ENCODE measurements at places on chromosomes 3 and 15.

GRCh38 chr15:43299411-43299810, 31.0 kb downstream of the LCMT2 start:
- no peaks in the 10 kb centered on the region for H3K4me1 ChIP-seq
- H3K27ac ChIP-seq: no peak overlapping the region
- peaks cover 2% of the 10 kb centered on the region for H3K27me3 ChIP-seq
- no peak overlapping the region for H3K4me3 ChIP-seq

DNA sequence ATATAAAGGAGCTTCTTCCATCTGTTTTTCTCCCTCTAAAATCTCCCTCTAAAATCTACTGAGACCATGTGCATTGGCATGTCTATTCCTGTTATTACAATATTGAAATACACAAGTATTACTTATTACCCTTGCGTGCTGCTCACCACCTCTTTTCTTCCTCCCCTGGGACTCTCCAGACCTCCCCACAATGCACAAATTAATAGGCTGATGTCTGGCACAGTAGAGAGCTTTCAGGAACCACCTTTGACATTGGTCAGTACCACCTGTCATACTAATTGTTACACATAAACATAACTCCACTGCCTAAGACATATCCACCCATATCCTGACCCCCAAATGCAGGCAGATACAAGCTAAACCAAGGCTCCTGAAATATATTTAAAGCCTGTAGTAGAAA, 722.6 kb downstream of the FHIT start:
- no peak overlapping the region for H3K27ac ChIP-seq
- H3K4me1 ChIP-seq: no peaks in the 10 kb centered on the region
- no peaks in the 10 kb centered on the region for H3K27me3 ChIP-seq
- no peak overlapping the region for H3K4me3 ChIP-seq
- no peaks in the 10 kb centered on the region for H3K36me3 ChIP-seq

DNA sequence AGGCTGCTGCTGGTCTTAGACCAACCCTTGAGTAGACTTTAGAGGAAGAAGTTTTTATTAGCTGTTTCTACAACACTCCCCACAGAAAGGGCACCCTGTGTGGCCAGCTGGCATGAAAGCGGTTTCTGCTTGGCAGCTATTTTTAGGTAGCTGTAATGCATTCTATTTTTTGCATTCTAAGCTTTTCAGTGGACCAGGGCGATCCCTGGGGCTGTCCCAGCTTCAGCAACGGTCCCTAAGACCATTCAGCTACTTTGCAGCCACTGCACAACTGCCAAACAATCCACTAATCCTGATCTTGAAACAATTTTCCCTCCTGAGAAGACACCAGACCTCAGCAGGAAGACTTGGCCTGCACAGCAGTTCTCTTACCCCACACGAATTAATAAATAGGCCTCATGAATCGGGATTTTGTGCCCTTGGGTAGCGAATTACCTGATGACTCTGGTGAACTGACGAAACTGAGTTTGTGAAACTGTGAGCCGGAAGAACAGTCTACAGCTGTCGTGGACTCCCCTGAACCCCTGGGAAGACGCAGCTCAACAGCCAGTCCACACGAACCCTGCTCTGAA, 14.6 kb upstream of the TFRC start:
- DNase-seq: no peak
- no peaks in the 10 kb centered on the region for H3K27me3 ChIP-seq
- no peak overlapping the region for H3K27ac ChIP-seq
- no peak overlapping the region for H3K4me3 ChIP-seq
- no peaks in the 10 kb centered on the region for H3K36me3 ChIP-seq

DNA sequence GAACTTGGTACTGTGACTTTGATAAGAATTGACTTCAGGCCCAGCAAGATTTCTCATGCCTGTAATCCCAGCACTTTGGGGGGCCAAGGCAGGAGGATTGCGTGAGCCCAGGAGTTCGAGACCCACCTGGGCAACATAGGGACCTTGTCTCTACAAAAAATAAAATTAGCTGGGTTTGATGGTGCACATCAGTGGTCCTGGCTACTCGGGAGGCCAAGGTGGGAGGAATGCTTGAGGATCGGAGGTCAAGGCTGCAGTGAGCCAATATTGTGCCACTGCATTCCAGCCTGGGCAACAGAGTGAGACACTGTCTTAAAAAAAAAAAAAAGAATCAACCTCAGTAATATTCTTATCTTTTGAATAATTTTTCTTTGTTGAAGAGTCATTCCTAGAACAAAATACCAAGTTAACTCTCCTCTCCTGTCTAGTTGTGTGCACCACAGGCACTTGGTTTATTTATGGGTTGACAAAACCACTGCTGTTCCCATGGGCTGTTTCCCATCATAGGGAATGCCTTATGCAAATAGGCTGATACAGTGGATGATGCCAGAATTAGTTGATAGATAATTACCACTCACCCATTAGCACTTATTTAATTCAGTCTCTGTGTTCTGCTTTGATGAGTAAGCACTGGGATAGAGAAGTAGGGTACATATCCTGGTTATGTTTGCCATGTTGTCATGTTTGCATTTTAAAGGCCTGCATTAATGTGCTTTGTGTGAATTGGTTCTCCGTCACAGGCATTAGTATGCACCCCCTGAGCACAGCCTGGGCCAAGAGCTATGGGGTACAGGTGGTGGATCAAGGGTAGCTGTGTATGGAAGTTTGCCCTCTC, 32.9 kb downstream of the TRAK1 start:
- DNase-seq: no peak
- H3K27me3 ChIP-seq: no peaks in the 10 kb centered on the region
- H3K4me3 ChIP-seq: no peak overlapping the region
- peak overlapping the region; percentile 16 for H3K27ac ChIP-seq

DNA sequence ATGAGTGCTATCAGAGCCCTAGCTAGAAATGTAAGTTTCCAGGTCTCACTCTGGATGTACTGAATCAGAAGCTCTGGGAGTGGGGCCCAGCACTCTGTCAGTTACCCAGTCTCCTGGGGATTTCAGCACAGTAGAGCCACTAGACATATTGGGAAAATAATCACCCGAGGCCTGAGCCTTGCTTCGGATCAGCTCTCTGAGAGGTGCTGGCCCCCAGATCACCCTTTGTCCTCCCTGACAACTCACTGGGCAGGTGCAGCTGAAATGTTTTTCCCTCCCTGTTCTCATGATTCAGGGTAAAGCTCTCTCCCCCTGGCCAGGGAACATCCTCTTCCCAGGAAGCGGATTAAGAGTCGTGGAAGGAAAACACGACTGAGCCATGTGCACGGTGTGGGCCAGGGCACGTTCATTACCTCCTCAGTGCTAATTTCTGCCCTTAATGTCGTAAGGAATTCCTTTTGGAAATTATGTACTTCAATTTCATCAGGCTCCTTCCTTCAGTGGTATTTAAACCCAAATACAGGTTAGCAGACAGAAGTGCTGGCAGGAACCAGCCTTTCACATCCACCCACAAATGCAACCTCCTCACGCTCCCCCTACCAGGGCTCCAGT, 296.7 kb upstream of the LYSMD4 start:
- H3K4me3 ChIP-seq: no peak overlapping the region
- DNase-seq: no peak
- no peaks in the 10 kb centered on the region for H3K27me3 ChIP-seq

- H3K4me1 ChIP-seq: no peaks in the 10 kb centered on the region
- H3K27me3 ChIP-seq: no peaks in the 10 kb centered on the region
- H3K4me3 ChIP-seq: no peak overlapping the region
- no peaks in the 10 kb centered on the region for H3K36me3 ChIP-seq
- DNase-seq: no peak
- no peak overlapping the region for H3K27ac ChIP-seq
Measured at GRCh38 chr3:104909721-104910120, 457.0 kb upstream of the ALCAM start.

- H3K4me3 ChIP-seq: no peak overlapping the region
- no peaks in the 10 kb centered on the region for H3K36me3 ChIP-seq
- no peaks in the 10 kb centered on the region for H3K27me3 ChIP-seq
Measured at GRCh38 chr3:143820466-143821221, 27.6 kb downstream of the SLC9A9 start.

- no peak overlapping the region for H3K27ac ChIP-seq
- no peak for DNase-seq
- H3K4me1 ChIP-seq: no peaks in the 10 kb centered on the region
- no peak overlapping the region for H3K4me3 ChIP-seq
- H3K27me3 ChIP-seq: no peaks in the 10 kb centered on the region
Measured at GRCh38 chr3:70738291-70738681, 425.8 kb upstream of the MDFIC2 start.

- H3K36me3 ChIP-seq: peaks cover 30% of the 10 kb centered on the region
- DNase-seq: no peak
- H3K4me1 ChIP-seq: no peaks in the 10 kb centered on the region
- no peaks in the 10 kb centered on the region for H3K27me3 ChIP-seq
- H3K4me3 ChIP-seq: no peak overlapping the region
Measured at GRCh38 chr15:82132742-82133141, 86.9 kb upstream of the MEX3B start.

DNA sequence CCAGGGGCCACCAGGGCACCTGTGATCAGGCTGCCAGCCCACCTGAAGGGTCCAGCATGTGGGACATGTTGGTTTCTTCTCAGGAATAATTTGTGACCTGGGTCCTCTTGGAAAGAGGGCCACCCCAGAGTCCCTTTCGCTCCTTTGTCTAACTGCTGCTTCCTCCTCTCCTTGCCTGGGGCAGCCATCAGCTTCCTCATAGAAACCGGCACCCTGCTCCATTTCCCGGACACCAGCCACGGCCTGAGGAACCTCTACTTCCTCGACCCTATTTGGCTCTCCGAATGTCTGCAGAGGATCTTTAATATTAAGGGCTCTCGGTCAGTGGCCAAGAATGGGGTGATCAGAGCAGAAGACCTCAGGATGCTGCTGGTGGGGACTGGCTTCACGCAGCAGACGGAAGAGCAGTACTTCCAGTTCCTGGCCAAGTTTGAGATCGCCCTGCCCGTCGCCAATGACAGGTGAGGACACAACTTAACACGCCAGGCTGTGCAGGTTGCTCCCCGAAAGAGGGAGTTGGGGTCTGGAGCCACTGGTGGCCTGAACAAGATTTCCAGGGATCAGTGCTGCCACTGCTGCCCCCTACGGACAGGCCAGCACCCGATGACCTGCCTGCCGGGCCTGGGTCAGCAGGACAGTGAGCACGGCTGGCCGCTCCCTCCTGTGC, 109.7 kb downstream of the LRRK1 start:
- peaks cover 7% of the 10 kb centered on the region for H3K27me3 ChIP-seq
- DNase-seq: no peak
- H3K36me3 ChIP-seq: no peaks in the 10 kb centered on the region

GRCh38 chr3:97470481-97470880, 294.1 kb upstream of the ARL6 start:
- no peak overlapping the region for H3K27ac ChIP-seq
- no peaks in the 10 kb centered on the region for H3K4me1 ChIP-seq
- no peaks in the 10 kb centered on the region for H3K27me3 ChIP-seq
- no peak overlapping the region for H3K4me3 ChIP-seq

GRCh38 chr3:64088408-64089205, 65.3 kb upstream of the PSMD6 start:
- H3K36me3 ChIP-seq: no peaks in the 10 kb centered on the region
- H3K4me3 ChIP-seq: no peak overlapping the region
- DNase-seq: no peak
- H3K27me3 ChIP-seq: no peaks in the 10 kb centered on the region
- no peak overlapping the region for H3K27ac ChIP-seq
- H3K4me1 ChIP-seq: no peaks in the 10 kb centered on the region

GRCh38 chr3:176992565-176992964, 204.7 kb downstream of the TBL1XR1 start:
- H3K4me3 ChIP-seq: no peak overlapping the region
- no peak for DNase-seq
- H3K4me1 ChIP-seq: no peaks in the 10 kb centered on the region
- H3K36me3 ChIP-seq: no peaks in the 10 kb centered on the region
- H3K27me3 ChIP-seq: no peaks in the 10 kb centered on the region

DNA sequence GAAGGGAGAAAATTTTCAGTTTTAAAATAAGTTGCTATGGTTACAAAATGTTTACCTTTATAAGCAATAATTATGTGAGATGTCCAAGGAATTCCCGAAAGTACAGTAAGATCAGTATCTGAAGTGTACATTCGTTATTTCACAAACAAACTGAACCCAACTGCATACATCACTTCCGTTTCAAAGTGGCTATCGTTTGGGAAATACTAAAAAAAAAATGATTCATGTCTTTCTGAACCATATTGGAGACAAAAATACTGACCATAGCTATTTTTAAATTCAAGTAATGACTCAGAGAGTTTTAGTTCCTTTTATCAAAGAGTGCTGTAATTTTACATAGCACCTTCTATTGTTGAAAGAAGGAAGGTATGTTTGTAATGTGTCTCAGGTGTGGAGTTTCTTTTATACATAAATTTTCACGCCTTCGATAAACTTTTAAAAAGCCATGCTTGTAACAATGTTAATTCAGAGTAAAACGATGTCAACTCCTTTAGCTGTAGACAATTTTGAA, 8.0 kb upstream of the ANKRD28 start:
- H3K27ac ChIP-seq: no peak overlapping the region
- H3K27me3 ChIP-seq: no peaks in the 10 kb centered on the region
- H3K36me3 ChIP-seq: no peaks in the 10 kb centered on the region
- peaks cover 4% of the 10 kb centered on the region for H3K4me1 ChIP-seq
- no peak overlapping the region for H3K4me3 ChIP-seq

GRCh38 chr3:15094187-15094875, 4.6 kb downstream of the RBSN start:
- no peaks in the 10 kb centered on the region for H3K27me3 ChIP-seq
- peaks cover 10% of the 10 kb centered on the region for H3K4me1 ChIP-seq
- no peak for DNase-seq
- no peak overlapping the region for H3K4me3 ChIP-seq

DNA sequence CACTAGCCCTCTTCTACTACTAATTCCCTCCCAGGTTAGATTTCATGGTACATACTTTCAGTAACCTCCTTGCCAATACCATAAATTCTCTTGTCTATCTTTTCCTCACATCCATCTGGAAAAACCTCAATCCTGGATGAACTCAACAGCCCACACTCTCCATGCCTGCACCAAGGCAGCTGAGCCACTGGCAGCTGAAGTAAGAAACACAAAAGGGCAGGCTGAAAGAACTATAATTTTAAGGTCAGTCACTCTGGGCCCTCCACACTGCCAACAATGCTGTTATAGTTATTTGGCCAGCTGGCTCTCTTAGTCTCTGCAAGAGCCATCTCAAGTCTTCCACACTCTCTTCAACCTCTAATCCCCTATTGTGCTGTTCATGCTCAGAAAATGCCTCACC, 15.1 kb upstream of the TIPARP start:
- no peaks in the 10 kb centered on the region for H3K4me1 ChIP-seq
- H3K4me3 ChIP-seq: no peak overlapping the region
- no peaks in the 10 kb centered on the region for H3K27me3 ChIP-seq
- H3K36me3 ChIP-seq: no peaks in the 10 kb centered on the region

DNA sequence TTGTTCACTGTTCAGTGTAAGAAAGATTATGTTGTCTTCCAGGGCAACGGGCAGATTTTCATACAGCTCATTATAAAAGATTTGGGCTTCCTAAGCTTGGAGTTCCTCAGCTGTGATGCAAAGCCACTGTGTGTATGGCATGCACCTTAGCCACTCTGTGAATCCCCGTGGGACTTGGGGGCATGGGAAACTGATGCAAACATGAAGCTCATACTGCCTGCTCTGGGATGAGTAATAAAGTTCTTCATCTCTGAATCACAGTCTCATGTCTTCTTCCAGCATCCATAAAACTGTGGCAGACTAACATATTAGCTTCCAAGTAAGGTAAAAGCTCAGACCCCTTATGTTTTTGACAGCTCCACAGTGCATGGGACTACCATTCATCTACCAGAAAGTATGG, 154.3 kb upstream of the RORA start:
- H3K27ac ChIP-seq: no peak overlapping the region
- no peaks in the 10 kb centered on the region for H3K27me3 ChIP-seq
- no peak overlapping the region for H3K4me3 ChIP-seq
- no peaks in the 10 kb centered on the region for H3K4me1 ChIP-seq

All from thymus (tissue), 14 donors.